ENCODE measurements at places on chromosomes 5 and 9.

GRCh38 chr5:18990852-18991251, 997.1 kb downstream of the CDH18 start:
- DNase-seq: no peak

DNA sequence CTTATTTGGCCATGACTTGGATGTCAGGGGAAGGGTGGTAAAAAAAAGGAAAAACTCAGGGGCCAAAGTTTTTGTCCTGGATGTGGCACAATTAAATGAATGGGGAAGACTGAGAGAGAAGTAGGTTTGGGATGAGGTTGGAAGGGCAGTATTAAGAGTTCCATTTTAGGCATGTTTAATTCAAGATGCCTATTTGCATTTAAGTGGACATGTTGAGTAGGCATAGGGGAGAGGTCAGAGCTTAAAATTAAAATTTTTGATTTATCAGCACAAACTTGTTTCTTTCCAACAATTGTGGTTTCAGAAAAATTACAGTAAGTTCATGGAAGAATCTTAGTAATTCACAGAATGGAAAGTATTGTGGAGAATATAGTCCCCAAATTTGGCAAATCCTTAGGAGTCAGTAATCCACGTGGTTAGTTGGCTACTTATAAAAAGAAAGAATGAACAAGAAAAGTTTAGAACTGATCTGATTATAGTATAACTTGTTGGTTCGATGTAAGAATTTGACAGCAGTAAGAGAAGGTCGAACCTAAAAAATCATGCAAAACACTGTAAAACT, 265.9 kb downstream of the SAXO1 start:
- no peak for DNase-seq

- DNase-seq: no peak
Measured at GRCh38 chr9:117095081-117095480, 319.8 kb downstream of the ASTN2 start.

DNA sequence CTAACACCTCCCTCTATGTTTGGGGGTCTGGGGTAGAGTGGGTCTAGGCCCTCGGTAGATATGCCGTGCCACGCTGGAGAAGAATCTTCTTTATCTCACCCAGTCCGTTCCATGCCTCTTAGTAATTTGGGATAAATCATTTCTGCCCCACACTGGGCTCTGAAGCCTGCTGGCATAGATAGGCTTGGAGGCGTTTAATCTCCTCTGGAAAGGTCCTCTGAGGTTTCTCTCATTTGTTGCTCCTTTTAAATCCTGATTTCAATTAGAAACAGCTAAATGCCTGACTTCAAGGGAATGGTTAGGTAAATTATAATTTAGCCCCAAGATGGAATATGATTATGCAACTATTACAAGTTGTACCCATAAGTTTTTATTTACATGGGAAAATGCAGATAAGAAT, 57.8 kb upstream of the AKNA start:
- DNase-seq: no peak

DNA sequence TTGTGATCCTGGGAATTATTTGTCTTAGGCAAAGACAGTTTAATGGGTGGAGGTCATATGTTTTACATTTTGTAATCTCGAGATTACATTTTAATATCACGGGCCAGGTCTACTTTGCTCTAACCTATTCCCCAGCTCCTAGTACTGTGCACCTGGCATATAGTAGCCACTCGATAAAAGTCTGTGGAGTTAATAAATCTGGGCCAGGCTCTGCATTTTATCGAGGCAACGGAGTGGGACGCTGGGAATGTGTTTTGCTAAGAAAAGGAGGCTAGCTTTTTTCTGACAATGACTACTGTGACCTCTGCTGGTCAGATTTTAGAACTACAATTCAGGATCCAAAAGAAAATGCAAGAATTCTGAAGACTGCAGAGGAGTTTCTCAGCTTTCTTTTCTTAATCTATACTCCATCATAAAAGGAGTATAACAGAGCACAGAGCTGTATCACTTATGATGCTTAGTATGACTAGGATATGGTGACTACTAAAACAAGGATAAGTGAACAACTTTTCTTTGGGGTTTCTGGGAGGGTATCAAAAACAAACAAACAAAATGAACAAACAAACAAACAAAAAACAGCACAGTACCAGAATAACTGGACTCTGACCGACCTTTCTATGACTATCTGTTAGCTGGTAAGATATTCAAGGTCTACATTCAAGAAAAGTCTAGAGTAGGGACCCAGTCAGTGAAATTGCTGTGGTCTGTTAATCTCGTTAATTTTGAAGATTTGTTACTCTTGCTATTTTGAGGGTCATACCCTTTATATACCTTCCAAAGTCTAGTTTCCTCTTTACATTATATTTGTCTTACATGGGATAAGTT, 46.1 kb upstream of the CER1 start:
- no peak for DNase-seq

- DNase-seq: no peak
Measured at GRCh38 chr5:80198399-80198798, 57.4 kb downstream of the SERINC5 start.

Data from ecto neural progenitor cell (in vitro differentiated cells).